Choroid plexus epithelial cell (primary cell): ENCODE measurements at places on chromosomes 6 and 20.
A peak's percentile ranks its signal among the peaks of the same experiment; 100 is the strongest.

DNA sequence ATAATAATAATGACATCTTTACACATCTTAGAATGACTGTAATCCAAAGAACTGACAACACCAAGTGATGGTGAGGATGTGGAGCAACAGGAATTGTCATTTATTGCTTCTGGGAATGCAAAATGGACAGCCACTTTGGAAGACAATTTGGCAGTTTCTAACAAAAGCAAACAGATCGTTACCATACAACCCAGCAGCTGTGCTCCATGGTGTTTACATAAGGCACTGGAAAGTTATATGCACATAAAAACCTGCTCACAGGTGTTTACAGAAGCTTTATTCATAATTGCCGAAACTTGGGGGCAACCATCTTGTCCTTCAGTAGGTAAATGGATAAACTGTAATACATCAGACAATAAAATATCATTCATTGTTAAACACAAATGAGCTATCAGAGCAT is 18.3 kb upstream of the ASF1A start:
- DNase-seq = no peak

DNA sequence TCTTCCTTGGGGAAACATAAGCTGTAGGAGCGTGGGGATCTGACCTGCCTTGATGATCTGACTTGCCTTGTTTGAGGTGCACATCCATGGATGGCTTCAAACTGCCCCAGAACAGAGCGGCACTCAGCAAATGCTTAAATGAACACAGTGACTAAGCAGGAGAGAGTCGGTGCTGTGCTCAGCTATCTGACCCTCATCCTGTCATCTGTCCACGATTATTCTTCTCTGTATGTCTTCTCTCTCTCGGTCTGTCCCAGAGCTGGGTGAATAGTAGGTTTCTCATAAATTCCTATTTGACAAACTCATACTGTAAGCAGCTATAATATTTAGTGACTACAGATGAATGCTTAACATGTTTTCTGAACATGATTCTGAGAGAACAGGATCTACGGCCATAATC is 37.3 kb downstream of the TRAM2 start:
- DNase-seq = peak; percentile 59

DNA sequence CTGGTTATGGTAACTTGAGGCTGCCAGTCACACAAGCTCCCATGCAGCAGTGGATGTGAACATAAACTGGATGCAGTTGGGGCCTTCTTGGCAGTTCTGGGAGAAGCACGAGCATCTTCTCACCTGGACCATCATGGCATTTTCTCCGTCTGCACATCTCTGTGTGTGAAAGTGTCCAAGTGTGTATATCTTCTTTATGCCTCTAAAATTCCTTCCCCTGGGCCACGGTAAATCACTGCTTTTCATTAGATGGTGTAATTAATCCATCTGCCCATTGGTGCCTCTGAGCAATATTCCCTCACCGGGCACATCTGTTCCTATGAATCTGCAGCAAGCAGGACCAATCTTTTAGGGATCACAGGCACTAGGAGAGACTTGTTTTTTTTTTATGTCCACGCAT is 138.0 kb downstream of the MAP3K7 start:
- DNase-seq = no peak

- DNase-seq = no peak
These were observed 7.6 kb upstream of the MTHFD1L start for GRCh38 chr6:150857945-150858308.

DNA sequence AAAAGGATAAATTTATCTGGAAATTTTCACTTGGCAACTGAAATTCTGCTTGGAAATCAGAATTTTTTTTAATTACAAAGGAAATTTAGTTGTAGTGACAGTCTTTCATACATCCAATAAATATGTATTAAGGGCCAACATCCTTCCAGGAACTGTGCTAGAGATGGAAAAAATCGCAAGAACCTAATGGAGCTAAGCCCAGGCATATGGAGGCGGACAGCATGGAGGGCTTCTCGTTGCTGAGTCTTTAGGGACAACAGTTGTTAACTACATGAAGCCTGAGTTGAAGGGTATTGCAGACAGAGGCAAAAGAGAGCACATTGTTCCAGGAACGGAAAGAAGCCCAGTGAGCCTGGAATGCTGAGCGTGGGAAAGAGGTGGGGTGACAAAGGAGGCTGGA is 208.9 kb downstream of the IBTK start:
- no peak for DNase-seq

DNA sequence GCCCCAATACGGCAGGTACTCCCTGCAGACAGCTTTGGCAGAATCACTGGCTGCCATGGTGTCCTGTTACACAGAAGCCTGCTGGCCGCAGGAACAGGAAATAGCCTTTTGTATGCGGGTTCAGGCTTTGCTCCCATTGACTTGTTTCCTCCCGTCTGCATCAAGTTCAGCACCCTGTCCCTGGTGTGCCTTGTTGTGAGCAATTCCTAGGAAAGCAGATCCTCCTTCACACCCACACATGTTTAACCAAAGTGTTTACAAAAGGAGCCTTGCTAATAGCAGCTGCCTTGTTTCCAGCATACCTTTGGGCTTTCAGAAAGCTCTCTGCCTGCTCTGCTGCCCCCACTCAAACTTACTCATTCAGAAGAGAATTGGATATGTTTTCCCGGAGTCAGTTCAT is 127.2 kb upstream of the SUPT3H start:
- DNase-seq = peak; percentile 90

- DNase-seq = peak; percentile 59
These were observed 56.5 kb downstream of the PTPRK start for GRCh38 chr6:128463942-128464341.
